Stimulated activated CD4-positive, alpha-beta T cell treated with anti-CD3 and anti-CD28 coated beads, Interleukin-1b, Interleukin-23, amount 100 ng/mL, for 1 hour (primary cell): ENCODE measurements at places on chromosomes 11 and 22.

- no peak for DNase-seq
These were observed 38.6 kb upstream of the CELSR1 start for GRCh38 chr22:46575911-46576555.

GRCh38 chr22:46066691-46067090, 83.6 kb upstream of the PPARA start:
- DNase-seq: no peak

GRCh38 chr11:23732026-23732425, 764.8 kb upstream of the LUZP2 start:
- DNase-seq: no peak

DNA sequence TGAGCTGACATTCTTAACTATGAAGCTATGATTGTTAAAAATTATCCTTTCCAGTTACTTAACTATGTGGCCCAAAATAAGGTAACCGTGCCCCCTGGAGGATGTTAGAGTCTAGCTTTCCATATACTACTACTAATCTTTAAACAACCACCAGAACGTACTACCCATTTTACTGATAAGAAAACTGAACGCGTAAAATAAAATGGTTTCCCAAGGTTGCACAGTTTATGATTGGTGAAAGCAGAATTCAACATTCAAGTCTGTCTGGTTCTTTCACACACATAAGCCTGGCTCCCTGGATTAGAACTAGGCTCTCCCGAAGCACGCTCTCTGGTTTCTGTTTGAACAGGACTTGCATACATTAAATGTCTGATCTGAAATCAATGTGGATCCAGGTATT, 437.8 kb upstream of the CCDC90B start:
- no peak for DNase-seq

DNA sequence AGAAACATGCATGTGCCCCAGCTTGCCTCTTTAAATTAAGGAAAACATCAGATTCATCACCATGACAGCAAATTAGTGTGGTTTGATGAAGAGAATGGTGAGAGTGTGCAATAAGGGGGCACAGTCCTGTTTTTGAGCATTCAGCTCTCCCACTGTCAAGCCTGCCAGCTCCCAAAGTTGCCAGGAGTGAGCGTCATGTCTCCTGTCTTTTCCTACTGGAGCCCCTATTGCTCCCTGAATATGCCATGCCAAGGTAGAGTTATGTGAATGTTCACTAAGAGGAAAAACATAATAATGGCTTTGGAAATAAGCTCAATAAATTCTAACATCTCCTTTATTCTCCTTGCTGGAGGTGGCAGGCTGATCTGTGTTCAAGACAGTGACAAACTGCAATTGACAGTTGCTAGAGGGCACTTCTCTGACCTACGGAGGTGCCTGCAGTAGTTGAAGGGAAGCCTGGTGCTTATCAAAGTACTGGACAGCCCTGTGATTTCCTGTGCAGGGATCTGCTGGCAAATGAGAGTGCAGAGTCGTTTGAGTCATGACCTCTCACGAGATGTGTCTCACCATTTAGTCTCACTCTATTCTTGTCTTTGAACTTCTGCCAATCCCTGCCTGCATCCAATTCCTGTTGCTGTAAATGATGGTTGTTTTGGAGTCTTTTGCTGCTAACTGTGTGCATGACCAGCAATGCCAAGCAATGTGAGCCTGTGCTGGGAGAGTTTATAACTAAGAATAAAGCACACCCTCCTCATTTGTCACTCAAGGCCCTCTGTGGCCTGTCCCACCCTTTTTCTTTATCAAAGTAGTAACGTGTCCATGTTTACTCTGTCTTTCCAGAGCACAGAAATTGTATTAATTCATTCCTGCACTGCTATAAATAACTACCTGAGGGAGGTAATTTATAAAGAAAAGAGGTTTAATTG, 34.8 kb downstream of the MRGPRX2 start:
- DNase-seq: no peak

DNA sequence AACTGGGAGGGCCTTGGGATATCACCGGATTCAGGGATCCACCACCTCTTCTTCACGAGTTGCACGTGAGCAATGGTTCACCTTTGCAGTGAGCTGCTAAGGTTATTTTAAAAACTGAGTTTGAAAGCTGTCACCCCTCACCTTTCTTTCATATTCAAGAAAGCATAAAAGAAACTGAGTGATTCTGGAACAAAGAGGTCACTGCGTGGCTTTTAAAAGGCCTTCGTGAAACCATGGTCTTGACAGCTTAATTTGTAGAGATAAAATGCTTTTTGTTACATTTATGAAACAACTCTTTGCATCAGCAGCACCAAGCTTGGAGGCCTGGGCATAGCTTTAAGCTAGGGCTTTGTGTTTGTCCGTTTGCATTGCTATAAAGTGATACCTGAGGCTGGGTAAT, 101.4 kb upstream of the NECTIN1 start:
- DNase-seq: no peak

DNA sequence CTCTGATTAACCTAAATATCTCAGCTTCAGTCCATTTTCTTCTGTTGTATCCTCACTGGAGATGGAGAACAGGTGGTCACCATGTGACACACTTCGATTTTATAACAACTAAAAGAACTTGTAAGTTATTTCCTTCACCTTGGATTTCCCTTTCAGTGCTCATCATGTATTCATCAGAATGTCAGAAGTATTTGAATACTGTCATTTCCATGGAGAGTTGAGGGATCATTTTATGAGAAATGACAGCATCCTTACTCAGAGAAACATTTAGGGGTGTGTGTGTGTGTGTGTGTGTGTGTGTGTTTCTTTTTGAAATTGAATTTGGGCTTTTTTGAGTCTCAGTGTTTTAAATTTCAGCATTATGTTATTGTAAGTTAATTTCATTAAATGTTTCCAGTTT, 205.8 kb downstream of the ARHGAP42 start:
- DNase-seq: no peak

GRCh38 chr11:102451041-102451680, 1.4 kb downstream of the TMEM123 start:
- DNase-seq: no peak

GRCh38 chr11:91932151-91932821, 292.3 kb upstream of the FAT3 start:
- DNase-seq: no peak

GRCh38 chr11:111059726-111060125, 185.8 kb upstream of the POU2AF2 start:
- DNase-seq: no peak

DNA sequence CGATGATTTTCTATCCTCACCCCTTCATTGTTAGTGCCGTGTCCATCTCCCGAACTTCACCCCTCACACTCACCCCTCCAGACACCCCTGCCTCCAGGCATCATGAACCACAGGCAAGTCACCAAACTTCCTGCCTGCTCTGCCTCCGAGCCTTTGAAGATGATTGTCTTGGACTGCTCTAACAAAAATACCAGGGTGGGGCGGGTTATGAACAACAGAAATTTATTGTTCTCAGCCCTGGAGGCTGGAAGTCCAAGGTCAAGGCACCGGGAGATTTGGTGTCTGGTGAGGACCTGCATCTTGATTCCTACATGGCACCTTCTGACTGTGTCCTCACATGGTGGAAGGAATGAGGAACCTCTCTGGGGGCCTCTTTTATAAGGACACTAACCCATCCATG, 1508.3 kb downstream of the TBC1D22A start:
- no peak for DNase-seq

- DNase-seq: no peak
These were observed 11.9 kb upstream of the PARVB start for GRCh38 chr22:44012162-44012561.
